Right lobe of liver (tissue), 6 donors: ENCODE measurements at places on chromosomes 4 and X. TPM values are rescaled to one million over a fixed set of nuclear protein-coding genes. Genes with fewer than 3 reads are reported as not detected.
A peak's percentile ranks its signal among the peaks of the same experiment; 100 is the strongest.

GRCh38 chr4:178693816-178694215, 1251.6 kb upstream of the AGA start:
- no peak for DNase-seq
- H3K4me1 ChIP-seq: no peaks in the 10 kb centered on the region
- no peak overlapping the region for H3K27ac ChIP-seq
- no peaks in the 10 kb centered on the region for H3K27me3 ChIP-seq
- H3K36me3 ChIP-seq: no peaks in the 10 kb centered on the region

DNA sequence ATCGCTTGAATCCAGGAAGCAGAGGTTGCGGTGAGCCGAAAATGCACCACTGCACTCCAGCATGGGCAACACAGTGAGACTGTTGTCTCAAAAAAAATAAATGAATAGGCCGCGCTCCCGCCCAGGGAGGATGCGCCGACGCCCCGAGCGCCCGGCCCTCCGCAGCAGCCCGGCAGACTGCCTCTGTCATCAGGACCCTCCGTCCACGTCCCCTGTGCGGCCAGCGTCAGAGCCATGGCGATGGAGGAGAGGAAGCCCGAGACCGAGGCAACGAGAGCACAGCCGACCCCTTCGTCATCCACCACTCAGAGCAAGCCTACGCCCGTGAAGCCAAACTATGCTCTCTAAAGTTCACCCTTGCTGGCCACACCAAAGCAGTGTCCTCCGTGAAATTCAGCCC, 21.4 kb downstream of the LIAS start:
- no peak for DNase-seq
- H3K27ac ChIP-seq: no peak overlapping the region
- H3K27me3 ChIP-seq: no peaks in the 10 kb centered on the region
- H3K36me3 ChIP-seq: no peaks in the 10 kb centered on the region
- no peaks in the 10 kb centered on the region for H3K4me1 ChIP-seq

DNA sequence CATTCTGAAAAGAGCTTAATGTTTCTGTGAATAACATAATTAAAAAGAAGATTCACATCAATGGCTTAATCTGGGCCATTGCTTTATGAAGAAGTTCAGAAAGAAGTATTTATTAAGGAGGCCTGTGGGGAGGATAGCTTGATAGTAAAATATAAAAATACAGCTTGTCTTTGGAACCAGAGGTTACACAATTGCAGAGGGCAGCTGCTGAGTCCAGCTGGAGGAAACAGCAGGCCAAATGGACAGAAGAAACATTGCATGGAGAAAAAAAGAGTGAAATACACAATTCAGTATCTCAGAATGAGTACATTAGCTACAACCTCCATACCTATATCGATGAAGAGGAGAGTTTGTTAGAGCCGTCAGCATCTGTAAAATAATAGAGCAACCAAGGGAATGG, 148.0 kb upstream of the NPY2R start:
- H3K27me3 ChIP-seq: no peaks in the 10 kb centered on the region
- H3K36me3 ChIP-seq: no peaks in the 10 kb centered on the region
- no peak overlapping the region for H3K27ac ChIP-seq
- no peak overlapping the region for H3K4me3 ChIP-seq
- no peak for DNase-seq

GRCh38 chr4:56460085-56460484, 7.3 kb upstream of the SRP72 start:
- H3K4me3 ChIP-seq: no peak overlapping the region
- H3K4me1 ChIP-seq: no peaks in the 10 kb centered on the region
- H3K36me3 ChIP-seq: peaks cover 22% of the 10 kb centered on the region
- H3K27ac ChIP-seq: no peak overlapping the region
- no peaks in the 10 kb centered on the region for H3K27me3 ChIP-seq

DNA sequence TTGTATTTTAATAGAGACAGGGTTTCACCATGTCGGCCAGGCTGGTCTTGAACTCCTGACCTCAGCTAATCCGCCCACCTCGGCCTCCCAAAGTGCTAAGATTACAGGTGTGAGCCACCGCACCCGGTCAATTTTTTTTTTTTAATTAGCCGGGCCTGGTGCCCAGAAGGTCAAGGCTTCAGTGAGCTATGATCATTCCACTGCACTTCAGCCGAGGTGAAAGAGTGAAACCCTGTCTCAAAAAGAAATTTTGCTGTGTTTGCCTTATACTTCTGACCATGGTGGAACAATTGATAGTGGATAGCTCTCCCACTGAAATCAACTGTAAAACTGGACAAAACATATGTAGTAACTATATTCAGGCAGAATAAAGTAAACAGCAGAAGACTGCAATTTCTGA, 24.0 kb upstream of the SMIM14 start:
- no peaks in the 10 kb centered on the region for H3K36me3 ChIP-seq
- H3K4me1 ChIP-seq: no peaks in the 10 kb centered on the region
- no peak overlapping the region for H3K27ac ChIP-seq
- no peak for DNase-seq

DNA sequence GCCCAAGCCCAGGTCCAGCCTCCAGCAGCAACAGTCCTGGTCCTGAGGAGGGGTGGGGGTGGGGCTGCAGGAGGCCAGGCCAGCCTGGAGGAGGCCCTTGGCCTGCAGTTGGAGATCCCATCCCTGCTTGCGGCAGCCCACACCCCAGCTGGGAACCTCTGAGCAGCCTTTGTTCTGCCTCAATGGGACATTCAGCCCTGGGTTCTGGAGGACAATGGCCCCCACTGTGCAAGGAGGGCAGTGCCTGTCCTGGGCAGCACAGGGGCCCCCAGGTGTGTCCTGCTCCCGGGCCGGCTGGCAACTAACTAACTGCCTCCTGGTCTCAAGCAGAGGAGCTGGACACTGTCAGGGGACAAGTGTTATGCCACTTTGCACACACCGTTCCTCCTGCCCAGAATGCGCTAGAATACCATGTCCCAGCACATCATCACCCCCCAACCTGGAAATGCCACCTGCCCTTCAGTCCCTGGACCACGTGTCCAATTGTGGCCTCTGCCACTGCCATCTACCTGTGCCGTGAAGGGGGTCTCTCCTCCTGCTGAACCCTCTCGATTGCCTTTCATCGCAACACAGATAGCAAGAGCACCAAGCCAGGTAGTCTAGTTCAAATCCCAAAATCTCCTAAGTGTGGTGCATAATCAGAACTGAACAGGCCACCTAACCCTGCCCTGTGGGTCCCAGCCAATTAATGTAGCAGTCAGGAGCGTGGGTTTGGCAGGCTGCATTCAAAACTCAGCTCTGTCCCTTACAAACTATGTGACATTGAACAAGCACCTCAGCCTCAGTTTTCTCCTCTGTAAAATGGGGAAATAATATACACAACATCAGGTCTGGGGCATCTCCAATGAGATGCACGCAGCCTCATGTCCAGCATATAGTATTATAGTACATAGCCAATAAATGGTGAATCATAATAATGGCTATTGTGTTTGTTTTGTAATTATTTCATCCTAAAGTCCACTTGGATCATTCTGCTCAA, 8.8 kb downstream of the PPP2R2C start:
- H3K4me1 ChIP-seq: no peaks in the 10 kb centered on the region
- DNase-seq: peak; percentile 23
- no peak overlapping the region for H3K4me3 ChIP-seq

- no peaks in the 10 kb centered on the region for H3K27me3 ChIP-seq
- no peaks in the 10 kb centered on the region for H3K36me3 ChIP-seq
- no peak for DNase-seq
- H3K4me3 ChIP-seq: no peak overlapping the region
Observed at GRCh38 chr4:90084277-90084966, 42.8 kb upstream of the CCSER1 start.

DNA sequence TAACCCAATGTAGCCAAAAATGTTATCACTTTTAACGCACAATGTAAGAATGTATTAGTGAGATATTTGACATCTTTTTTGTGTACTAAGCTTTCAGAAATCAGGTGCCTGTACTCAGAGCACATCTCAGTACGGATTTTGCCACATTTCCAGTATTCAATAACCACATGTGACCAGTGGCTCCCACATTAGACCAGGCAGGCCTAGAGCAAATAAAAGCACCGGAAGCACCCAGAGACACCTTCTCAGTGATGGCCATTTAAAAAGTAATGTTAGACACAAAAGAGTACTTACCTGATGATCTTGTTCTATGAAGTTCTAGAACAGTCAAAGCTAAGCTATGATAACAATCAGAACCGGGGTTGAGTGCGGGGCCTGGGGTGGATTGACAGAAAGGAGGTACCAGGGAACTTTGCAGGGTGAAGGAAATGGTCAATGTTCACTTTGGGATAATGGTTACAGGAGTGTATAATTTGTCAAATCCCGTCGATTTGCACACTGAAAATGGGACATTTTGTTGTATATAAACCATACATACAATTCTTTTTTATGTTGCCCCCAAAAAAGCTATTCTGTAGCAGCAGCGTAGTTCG, 1.2 kb downstream of the CTPS2 start:
- no peaks in the 10 kb centered on the region for H3K36me3 ChIP-seq
- no peaks in the 10 kb centered on the region for H3K4me1 ChIP-seq
- no peak for DNase-seq
- H3K4me3 ChIP-seq: peak overlapping the region; percentile 66

DNA sequence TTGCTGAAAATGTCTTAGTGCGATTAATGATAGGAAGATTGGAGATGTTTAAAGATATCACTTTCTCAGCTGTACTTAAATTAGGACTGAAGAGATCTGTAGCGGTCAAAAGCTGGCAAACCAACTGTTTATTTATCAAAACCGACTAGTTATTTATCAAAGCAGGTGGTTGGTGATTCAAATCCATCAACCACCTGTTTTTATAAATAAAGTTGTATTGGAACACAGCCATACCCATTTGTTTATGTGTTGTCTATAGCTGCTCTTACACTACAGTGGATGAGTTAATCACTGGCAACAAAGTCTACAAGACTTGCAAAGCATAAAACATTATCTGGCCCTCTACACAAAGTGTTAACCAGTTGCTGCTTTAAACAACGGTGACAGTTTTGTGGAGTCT, 76.8 kb downstream of the IL15 start:
- H3K27ac ChIP-seq: no peak overlapping the region
- H3K27me3 ChIP-seq: no peaks in the 10 kb centered on the region
- no peaks in the 10 kb centered on the region for H3K4me1 ChIP-seq
- DNase-seq: no peak
- H3K4me3 ChIP-seq: no peak overlapping the region
- H3K36me3 ChIP-seq: no peaks in the 10 kb centered on the region

GRCh38 chr4:83922402-83922801, 386.5 kb downstream of the GPAT3 start:
- no peaks in the 10 kb centered on the region for H3K27me3 ChIP-seq
- no peak for DNase-seq
- H3K4me1 ChIP-seq: no peaks in the 10 kb centered on the region
- H3K36me3 ChIP-seq: no peaks in the 10 kb centered on the region
- H3K4me3 ChIP-seq: no peak overlapping the region

XPNPEP2 gene
- 21.8 TPM for total RNA-seq

HS3ST1 gene
- total RNA-seq: 0.18 TPM

DNAAF6 gene
- total RNA-seq: not detected

FAAH2 gene
- total RNA-seq: 19.7 TPM

HGFAC gene
- total RNA-seq: 132 TPM

PCDH18 gene
- 1.3 TPM for total RNA-seq
